Smooth muscle cell of the brain vasculature (primary cell): ENCODE measurements at places on chromosomes 7 and 10.

DNA sequence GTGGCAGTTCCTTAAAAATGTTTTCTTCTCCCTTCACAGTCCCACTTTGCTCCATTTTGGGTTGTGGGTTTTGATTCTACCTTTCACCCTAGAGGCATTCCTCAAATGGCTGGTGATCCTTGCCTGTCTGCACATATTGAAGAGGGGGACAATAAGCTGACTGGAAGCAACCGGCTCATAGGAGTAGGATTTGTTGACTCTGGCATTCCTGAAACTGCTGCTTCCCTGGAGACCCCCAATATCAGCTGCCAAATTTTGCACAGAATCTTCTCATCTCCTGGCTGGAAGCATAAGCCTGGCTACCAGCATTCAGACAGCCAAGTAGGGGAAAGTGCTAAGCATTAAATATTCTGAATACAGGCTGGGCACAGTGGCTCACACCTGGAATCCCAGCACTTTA lies 53.7 kb downstream of the KIF5B start:
- DNase-seq: no peak

DNA sequence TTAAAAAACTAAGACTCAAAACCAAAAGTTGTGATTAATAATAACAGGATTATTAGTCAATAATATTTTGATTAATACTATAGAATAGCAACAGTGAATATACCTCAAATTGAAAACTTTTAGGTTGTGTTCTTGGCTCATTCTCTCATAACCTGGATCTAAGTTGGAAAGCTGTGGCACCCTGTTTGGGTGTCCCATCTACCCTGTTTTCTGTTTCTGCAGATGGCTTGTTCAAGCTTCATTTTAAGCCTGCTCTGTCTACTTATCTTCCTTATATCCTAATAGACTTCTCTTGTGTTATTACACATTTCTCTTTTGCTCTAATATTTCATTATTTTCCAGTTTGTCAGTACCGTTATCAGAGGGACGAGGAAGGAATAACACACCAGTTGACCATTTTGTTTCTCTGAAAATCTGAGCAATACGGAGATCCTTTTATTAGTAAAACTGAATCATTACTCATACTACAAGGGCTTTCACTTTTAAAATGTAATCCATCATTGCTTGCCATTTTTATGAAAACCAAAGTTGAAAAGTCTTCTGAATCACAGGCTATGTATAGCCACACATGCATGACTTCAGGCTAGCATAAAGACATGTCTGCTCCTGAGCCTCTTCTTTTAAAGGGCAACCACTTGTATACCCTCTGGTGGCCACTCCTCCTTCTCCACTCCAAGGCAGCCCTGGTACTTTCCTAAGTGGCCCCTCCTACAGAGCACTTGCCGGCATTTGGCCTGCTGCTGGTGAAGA lies 22.3 kb downstream of the COX15 start:
- no peak for DNase-seq

DNA sequence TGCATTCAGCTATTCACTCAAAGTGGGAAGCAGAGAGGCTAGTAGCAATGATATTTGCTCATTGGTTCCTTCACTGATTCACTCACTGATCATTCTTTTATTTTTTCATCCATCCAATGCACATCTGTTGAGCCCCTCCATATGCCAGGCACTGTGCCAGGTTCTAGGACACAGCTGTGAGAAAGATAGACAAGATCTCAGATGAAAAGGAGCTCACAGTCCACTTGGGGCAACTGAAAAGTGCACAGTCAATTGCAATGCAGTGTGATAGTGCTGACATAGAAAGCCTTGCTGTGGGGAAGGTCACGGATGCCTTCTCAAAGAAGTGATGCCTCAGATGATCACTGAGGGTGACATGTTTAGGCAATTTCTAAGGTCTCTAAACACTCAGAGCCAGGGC lies 262.3 kb downstream of the PTEN start:
- no peak for DNase-seq

DNA sequence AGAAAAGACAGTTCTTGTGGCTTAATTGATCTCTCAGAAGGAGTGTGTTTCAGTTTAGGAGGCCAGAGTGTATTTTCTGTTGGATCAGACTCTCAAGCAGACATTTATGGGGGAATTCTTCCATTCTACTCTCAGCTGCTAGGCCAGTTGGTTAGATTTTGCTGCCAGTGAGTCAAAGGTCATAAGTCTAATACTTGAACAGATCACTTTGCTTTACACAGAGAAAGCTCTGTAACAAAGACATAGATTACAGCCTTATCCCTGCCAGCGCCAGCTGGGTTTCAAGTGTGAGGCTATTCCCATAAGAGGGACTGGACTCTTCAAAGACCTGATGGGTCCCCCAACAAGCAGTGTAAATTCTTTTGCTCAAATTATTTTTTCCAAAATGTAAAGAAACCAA lies 145.6 kb upstream of the SEMA3C start:
- no peak for DNase-seq

- no peak for DNase-seq
These were observed 58.9 kb upstream of the STRIP2 start for GRCh38 chr7:129375141-129375938.

DNA sequence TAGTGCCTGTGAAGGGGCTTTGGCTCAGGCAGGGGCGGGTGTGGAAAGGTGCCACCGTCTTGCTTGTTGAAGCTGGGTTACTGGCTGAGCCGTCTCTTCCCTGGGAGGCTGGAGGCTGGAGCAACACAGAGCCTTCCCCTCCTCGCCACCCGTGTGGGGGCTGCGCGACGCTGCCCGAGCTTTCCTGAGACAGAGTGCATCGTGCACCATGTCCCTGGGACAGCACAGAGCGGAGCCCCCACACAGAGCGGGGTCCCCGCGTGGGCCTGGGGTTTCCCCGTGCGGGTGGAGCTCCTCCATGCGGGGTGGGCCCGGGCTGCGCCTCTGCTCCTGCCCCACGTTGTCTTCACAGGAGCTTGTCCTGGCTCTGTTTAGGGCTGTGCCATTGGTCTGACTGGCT lies 69.9 kb downstream of the INPP5A start:
- no peak for DNase-seq

DNA sequence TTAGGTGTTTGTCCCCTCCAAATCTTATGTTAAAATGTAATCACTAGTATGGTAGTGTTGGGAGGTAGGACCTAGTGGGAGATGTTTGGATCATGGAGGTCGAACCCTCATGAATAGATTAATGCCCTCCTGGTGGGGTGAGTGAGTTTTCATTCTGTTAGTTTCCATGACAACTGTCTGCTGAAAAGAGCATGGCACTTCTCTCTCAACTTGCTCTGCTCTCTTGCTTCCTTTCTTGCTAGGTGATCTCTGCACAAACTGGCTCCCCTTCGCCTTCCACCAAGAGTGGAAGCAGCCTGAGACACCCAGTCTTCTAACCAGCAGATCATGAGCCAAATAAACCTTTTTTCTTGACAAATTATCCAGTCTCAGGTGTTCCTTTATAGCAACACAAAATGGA lies 853.9 kb downstream of the SORCS1 start:
- no peak for DNase-seq

DNA sequence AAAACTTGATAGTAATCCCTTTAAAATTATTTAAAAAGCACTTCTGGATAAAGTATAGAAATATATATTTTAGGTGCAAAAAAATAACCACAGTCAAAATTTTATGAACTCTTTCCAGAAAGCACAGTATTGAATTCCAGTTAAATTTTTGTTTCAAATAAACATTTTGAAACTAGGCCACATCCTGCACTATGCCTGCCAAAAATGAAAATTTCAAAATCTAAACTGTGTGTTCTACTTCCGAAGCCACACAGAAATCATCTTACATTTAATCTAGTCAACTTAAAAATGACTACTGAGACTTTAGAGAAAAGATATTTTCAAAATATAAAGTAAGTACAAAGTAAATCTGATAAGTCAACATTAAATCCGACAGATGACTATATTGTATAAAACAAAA lies 50.0 kb downstream of the MAGI2 start:
- no peak for DNase-seq

- no peak for DNase-seq
These were observed 92.5 kb downstream of the KLF6 start for GRCh38 chr10:3692387-3692999.
